ENCODE measurements at places on chromosomes 6 and 20.

- no peak for DNase-seq
These were observed 114.6 kb downstream of the PDE10A start for GRCh38 chr6:165548450-165548849.

- no peak for DNase-seq
These were observed 17.8 kb downstream of the LRFN2 start for GRCh38 chr6:40569162-40569910.

DNA sequence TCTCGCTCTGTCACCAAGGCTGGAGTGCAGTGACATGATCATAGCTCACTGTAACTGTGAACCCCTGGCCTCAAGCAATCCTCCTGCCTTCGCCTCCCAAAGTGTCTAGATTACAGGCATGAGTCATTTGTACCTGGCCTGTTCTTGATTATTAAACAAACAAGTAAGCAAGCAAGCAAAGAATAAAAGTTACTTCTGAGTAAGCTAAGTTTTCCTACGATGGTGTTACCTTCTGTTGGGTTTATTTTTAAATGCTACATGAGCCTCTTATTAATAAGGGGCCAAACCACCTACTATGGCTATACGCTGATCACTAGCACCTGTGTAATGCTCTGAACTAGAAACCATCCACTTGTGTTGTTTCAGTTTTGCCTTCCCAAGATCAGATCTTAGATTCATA, 50.8 kb downstream of the IL22RA2 start:
- no peak for DNase-seq

DNA sequence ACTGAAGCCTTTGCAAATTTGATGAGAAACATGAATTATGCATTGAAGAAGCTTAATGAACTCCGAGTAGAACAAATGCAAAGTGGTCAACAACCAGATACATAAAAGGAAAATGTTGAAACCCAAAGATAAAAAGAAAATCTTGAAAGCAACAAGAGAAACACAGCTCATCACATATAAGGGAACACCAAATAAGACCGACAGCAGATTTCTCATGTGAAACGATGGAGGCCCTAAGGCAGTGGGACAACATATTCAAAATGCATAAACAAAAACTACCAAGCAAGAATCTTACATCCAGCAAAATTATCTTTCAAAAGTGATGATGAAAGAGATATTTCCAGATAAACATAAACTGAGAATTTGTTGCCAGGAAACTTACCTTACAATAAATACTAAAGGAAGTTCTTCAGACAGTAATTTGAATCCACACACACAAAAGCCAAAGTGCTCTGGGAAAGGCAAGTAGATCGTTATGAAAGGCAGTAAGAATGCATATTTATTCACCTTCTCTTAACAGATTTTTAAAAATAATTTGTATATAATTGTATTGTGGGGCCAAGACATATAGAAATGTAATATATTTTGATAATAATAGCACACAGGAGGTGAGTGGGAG, 22.5 kb downstream of the SLC52A3 start:
- DNase-seq, result no peak

DNA sequence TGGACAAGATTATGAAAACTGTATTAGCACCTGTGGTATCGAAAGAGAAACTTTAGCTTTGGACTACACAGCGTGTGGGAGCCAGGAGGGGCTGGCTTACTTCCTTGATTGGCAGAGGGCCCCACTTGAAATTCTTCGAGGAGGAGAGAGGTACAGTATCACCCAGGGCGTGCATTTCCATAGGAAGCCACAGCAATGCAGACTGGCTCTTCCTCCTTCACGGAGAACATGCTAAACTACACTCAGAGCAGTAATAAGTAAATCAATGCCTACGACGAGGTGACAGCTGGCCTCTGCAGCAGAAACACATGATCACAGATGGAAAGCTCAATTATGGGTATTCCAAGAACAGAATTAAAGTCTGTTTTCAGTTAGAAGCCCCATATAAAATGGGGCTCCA, 44.2 kb downstream of the MYLK4 start:
- no peak for DNase-seq

- DNase-seq, result peak; percentile 46
These were observed 70.5 kb upstream of the ZNF217 start for GRCh38 chr20:53664121-53664520.

DNA sequence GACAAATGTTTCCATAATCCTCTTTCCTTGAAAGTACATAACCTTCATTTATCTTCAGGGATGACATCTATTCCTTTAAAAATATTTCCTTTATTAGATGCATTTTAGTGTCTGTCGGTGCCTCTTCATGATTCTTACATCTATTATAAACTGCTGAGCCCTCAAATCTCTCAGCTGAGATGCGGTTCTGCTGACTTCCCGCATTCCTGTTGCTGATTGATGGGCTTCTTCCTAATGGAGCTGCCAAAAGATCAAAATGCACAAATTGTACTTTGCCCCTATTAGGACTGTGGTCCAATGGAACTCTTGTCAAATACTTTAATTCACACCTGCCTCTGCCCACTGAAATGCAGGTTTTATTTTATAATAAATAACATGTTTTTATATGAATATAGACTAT, 78.7 kb upstream of the SAMD5 start:
- no peak for DNase-seq

- DNase-seq, result no peak
These were observed 305.0 kb downstream of the SMOC2 start for GRCh38 chr6:168746013-168746412.

GRCh38 chr6:93124006-93124632, 295.2 kb downstream of the EPHA7 start:
- no peak for DNase-seq

DNA sequence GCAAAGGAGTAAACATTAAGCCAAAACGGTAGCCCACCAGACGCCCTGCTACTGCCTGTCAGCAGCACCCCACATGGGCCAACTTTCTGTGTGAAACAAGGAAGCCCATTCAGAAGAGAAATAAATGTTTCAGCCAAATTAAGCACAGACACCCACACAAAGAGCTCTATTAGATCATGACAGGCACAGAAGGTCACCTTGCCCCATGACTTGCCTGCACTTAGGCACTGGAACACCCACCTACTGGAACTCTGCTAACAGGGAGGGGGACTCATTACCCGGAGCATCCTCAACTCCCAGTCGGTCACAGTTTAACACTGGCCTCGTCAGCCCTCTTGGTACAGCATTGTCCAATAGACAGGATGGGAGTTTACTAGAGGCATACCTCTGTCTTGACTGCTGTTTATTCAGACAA, 31.8 kb downstream of the GFOD1 start:
- DNase-seq, result no peak

DNA sequence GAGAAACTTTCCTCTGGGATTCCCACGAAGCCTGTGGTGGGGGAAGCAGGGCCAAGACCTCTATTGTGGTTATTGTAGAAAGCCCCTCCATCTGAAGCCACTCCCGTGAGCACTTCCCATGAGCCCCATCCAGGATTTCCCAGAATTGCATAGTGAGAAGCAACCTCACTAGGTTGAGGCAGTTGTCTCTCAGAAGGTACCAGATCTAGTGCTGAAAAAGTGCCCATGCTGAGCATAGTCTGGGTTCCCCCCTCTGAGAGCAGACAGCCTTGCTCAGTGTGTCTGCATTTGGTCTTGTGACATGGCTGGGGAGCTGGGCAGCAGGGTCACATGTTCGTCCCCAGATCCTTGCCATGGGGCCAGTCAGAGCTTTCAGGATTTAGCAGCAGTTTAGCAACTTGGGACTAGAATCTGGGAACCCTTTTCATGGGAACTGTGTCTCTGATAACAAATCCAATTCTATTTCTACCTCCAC, 38.6 kb downstream of the SLC9A8 start:
- DNase-seq, result no peak

GRCh38 chr20:62889871-62890270, 28.2 kb upstream of the TCFL5 start:
- DNase-seq, result no peak

DNA sequence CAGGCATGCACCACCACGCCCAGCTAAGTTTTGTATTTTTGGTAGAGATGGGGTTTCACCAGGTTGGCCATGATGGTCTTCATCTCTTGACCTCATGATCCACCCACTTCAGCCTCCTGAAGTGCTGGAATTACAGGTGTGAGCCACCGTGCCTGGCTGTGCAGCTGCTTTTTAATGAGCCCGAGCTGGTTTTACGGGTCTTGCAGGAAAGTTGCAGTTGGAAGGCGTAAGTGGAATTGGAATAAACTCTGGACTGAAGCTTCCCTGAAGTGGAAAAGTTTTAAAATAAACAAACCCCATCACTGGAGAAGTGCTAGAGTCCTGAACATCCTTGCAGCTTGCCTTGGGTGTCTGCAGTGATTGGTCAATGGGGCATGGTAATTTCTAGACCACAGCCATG, 40.4 kb downstream of the KIF25 start:
- DNase-seq, result no peak

DNA sequence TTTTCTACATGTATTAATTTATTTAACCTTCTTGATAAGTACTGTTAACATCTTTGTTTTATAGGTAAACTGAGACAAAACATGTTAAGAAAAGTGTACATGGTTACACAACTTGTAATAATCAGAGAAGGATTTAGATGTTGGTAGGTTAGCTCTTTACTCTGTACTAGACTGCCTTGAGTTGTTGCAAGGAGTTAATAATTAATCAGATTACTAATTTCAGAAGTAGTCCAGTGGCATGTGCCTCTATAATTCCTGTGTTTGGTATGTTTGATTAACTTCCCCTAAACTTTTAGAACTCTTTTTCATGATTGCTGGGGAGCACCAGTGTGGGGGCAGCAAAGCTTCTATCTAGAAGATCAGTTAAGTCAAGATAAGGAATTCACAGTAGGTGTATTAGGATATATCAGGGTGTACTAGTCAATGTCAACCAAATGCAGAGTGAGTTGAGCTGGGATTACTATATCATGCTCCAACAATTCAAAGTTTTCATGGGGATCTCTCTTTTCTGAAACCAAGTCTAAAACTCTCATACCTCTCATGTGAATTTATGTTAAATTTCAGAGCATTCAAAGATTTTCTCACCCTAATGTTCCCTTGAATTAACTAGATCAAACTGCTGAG, 129.7 kb upstream of the AHI1 start:
- no peak for DNase-seq

DNA sequence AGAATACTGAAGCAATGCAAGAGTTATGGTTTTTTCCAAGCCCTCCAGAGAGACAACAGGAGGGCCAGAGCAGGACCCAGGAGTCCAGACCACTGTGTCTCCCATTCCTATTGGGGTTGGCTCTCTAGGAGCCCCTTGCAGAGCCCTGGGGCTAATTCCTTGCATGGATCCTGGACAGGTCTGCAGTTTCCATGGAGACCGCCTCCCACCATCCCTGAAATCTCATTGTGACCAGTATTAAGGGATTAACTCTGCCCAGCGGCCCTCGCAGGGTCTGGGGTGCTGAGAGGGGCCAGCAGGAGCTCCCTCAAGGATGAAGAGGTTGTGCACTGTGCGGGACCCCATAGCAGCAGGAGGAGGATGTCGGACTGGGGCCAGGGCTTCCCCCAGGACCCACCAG, 34.8 kb downstream of the HNF4A start:
- no peak for DNase-seq

DNA sequence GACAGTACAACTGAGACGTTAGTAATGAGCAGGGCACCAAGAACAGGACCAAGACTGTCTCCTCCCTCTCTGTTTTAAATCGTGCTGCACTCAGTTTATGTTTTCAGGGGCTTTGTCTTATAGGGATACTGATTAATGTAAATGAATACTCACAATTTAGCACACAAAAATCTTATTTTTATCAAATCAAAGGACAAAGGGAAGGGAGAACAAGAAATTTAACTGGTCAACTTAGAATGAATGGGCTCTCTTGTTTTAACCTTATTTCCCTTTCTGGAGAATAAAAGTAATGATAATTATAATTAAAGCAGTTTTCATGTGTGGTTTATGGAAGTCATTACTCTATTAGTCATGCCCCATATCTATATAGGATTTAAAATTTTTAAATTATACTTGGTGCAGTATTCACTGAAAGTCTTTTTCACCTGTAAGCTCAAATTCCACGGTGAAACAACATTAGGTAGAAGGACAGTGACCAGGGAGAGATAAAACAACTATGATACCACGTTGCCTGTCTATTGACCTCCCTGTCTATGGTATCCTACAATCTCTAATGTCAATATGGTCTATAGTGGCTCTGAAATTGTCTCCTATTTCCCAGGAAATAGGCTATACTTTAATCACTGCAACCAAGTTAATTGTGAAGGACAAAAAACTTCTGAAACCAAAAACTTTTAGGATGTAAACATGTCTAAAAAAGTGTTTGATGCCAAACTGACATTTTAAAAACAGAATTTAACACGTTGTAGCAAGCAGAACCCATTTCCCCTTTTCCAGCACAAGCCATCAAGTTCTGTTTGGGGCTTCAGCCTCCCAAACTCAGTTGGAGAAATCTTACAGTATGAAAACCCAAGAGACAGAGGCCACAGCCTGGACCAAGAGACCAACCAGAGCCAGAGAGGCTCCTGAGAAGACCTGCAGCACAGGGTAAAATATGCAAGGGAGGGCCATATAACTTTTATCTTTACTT, 15.0 kb downstream of the ELOVL5 start:
- no peak for DNase-seq

GRCh38 chr20:50586531-50587232, 76.5 kb downstream of the PTPN1 start:
- DNase-seq, result no peak

- DNase-seq, result no peak
These were observed 25.6 kb upstream of the MC3R start for GRCh38 chr20:56222945-56223344.

- no peak for DNase-seq
These were observed 23.2 kb upstream of the SERINC1 start for GRCh38 chr6:122494665-122495272.

- DNase-seq, result no peak
These were observed 46.3 kb downstream of the FAM83B start for GRCh38 chr6:54892831-54893230.

DNA sequence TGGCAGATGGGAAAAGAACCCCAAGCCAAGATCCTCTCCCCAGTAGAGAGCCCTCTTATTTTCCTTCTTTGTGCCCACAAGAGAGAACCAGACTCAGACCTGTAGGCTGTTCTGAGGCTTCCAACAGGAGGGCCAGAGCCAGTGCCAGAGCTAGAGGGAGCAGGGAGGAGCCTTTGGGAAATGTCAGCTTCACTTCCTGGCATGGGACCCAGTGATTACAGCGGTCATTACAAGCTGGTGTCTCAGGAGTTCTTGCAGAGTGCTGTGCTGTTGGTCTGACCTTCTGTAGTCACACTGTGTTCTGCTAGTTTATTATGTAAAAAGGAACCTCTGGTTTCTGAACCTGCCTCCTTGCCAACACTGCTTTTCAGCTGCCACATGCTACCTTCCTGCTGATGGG, 38.9 kb downstream of the STK35 start:
- DNase-seq, result no peak

DNA sequence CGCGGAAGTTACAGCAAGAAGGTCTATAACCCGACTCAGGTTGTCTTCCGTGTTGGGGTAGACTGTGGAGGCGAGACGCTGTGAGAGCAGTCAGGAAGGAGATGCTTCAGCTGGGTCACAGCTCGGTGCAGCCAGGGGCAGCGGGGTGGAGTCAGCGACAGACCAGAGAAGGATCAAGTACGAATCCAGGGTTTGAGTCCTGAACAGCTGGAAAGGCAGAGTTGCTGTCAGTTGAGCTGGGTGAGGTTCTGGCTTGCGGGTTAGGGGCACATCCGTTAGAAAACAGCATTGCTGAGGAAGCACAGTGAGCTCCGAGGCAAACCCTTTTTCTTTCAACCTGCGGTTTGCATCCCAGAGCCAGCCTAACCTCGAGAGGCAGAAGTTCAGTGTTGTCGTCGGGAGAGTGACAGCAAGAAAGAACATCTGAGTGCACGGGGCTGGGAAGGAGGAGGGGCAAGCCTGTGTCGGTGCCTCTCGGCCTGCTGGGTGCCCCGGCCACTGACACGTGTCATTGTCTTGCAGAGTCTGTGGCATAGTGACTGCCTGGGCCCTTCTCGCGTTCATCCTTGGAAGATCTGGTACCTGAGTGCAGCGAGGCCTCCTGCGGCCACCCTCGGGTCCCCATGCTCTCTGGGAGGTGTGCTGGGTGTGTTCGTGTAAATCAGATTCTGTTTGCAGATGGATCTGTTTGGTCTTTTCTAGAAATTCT, 20.0 kb downstream of the PNLDC1 start:
- DNase-seq, result no peak
